ENCODE measurements at places on chromosomes 5 and 9. TPM values are rescaled to one million over a fixed set of nuclear protein-coding genes. Genes with fewer than 3 reads are reported as not detected.
A peak's percentile ranks its signal among the peaks of the same experiment; 100 is the strongest.

The IRX2 gene
- polyA plus RNA-seq: 0.07 TPM

- no peak for DNase-seq
Measured at GRCh38 chr5:125338440-125339174, 592.2 kb upstream of the ZNF608 start.

The OGN gene
- 59.2 TPM for polyA plus RNA-seq

DNA sequence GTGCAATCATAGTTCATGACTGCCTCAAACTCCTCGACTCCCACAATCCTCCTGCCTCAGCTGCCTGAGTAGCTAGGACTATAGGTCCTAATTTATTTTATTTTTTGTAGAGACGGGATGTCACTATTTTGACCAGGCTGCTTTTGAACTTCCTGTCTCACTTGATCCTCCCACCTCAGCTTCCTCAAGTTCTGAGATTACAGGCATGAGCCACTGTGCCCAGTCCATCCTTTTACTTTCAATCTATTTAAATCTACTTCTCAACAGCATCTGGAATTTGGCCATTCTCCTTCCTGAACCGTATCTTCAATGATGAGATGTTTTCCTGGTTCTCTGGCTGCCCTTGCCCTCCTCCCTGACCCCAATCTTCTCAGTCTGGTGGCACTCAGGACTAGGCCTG lies 12.2 kb upstream of the GRIN1 start:
- no peak for DNase-seq

DNA sequence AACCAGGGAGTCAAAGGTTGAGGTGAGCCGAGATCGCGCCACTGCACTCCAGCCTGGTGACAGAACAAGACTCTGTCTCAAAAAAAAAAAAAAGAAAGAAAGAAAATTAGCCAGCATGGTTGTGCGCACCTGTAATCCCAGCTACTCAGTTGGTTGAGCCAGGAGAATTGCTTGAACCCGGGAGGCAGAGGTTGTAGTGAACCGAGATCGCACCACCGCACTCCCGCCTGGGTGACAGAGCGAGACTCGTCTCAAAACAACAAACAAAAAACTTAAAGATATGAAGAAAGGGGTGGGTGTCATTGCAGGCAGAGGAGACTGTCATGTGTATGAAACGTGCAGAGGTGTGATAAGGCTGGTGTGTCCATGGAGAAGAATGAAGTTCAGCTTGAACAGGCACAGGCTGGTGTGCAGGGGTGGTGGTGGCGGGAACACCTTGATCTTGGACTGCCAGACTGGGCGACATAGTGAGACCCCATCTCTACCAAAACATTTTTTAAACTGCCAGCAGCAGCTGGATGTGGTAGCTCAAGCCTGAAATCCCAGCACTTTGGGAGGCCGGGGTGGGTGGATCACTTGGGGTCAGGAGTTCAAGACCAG lies 69.6 kb downstream of the UGCG start:
- DNase-seq: peak; percentile 46
